ENCODE measurements at places on chromosomes 1 and 21.

GRCh38 chr1:98340511-98340910, 321.0 kb upstream of the SNX7 start:
- no peak for DNase-seq

DNA sequence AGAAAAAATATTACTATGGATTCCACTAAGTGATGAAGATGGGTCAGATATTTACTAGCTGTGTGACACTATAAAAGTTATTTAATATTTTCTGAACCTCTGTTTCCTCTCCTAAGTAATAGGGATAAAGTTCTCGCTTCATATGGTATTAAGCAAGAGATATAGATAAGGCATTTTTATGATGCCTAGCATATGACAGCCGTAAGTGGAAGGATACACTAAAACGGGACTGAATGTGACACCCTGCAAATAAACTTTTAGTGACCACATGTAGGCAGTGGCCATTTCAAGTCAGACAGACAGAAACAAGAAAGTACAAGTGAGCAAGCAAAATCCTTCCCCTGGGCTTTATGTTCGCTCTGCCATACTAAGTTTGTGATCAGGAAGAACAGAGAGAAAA, 14.2 kb downstream of the GBP3 start:
- DNase-seq: no peak

- no peak for DNase-seq
These were observed 12.1 kb downstream of the USP24 start for GRCh38 chr1:55203064-55203463.

GRCh38 chr1:61279570-61279969, 197.2 kb downstream of the NFIA start:
- DNase-seq: no peak

- DNase-seq: no peak
These were observed 24.8 kb downstream of the GBP7 start for GRCh38 chr1:89151047-89151446.

- peak; percentile 50 for DNase-seq
These were observed 46.2 kb downstream of the C1orf198 start for GRCh38 chr1:230822092-230822581.

DNA sequence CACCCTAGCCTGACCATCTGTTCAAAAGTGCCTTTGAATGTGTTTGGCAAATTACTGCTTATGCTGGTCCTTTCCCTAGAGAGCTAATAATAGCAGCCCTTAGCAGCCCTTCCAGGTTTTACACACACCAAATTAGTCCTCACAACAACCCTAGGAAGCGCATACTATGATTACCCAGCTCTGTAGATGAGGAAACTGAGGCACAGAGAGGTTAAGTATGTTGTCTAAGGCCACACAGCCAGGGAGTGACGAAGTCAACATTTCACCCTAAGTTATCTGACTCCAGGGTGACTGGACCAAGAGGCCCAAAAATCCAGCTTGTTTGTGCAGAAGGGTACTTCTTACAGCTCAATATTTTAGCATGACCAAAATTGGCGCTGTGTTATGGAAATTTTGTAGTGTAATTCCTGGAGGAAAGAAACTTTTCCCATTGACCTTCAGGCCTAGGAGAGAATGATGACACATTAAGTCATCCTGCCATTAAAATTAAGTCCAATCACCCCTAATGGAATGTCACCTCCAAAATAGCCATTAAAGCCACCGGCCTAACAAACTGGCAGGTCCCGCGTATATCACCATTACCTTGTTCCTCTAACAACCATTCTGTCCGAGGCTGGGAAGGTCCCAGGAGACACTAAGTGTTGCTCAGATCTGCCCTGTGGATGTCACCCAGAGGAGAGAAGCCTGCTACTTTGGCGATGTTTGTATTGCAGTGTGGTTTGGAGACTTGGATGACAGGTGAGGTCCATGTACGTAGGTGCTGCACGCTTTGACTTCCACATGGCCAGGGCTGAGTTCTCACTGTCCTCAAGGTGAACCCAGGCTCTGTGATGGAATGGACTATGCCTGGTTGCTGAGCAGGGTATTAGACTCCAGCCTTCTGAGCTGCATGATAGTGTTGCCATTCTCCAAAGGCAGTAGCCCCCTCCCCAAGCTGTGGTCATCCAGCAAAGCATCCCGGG, 258.3 kb downstream of the TOMM20 start:
- no peak for DNase-seq

DNA sequence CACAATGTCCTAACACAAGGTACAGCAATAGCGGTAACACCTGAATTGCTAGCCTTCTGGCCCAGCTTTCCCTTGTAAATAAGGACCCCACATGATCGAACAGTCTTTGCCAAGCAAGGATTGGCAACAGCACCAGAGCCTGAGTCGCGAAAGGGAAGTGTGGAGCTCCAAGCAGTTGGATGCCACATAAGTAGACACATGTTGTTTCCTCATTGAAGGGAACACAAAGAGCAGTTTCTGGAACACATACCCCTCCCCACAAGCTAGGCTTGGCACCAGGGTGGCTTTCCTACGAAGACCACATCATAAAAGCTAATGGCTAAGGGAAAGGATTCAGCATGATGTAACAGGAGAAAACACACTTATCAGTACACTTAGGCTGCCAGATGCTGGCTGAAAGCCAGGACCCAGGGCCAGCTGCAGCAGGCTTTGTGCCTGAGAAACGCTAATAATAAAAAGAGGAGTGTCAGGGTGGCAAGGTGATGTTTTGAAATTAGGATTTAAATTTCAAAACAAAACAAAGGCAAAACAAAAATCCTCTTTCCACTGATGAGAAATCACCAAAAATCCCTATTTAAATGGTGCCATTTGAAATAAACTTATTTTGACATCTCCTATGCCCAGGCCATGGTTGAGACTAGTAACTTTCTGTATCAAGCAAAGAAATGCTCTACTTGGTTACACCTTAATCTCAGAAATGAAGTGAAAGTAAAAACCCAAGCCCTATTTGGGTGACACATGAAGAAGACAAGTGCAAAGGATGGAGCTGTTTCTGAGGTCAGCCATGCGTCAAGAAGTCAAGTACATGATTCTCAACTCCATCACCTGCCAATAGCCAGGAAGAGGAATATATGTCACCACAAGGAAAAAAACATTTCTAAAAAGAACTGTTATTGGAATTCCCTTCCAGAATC, 11.9 kb upstream of the CPLANE2 start:
- peak; percentile 94 for DNase-seq

Data from Right ventricle myocardium superior (tissue), 1 donor.